Hypothalamus (tissue), 51 donors: ENCODE measurements at places on chromosomes 3 and 15.

- no peak for DNase-seq
These were observed 68.8 kb upstream of the TMEM115 start for GRCh38 chr3:50428007-50428633.

DNA sequence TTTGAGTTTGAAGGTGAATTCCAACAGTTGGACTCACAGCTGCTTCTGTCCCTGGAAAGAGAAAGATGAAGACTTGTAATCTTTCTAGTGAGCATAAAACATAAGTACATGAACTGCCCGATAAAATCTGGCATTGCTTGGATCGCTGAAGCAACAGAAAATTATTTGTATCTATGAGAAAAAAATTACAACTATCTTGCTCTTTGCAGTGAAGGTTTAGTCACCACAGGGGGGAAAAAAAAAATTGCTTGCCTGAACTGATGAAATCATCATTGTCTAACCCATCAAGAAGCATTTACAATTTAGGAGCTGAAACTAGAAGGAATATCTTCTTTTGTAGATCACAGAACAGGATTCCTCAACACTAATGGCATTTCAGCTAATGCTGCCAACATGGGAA lies 20.0 kb downstream of the TMEM207 start:
- DNase-seq = no peak

DNA sequence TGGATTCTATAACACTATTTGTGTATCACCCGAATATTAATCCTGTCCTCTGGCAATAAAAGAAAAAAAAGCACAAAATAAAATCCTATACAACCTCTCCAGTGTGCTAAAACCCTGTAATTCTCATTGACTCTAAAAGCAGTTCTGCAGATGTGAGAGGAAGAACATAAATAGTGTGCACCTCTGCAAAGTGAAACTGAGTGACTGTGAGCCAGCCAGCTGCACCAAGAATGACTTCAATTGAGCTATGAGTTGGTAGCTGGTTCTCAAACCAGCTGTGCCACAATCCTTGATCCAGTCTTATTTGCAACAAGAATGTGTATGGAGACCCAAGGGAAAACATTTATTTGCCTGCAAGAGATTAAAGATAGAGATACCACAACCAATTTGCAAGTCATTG lies 31.2 kb upstream of the COL8A1 start:
- DNase-seq = no peak

- DNase-seq = no peak
These were observed 209.4 kb downstream of the RPLP1 start for GRCh38 chr15:69661871-69662644.

DNA sequence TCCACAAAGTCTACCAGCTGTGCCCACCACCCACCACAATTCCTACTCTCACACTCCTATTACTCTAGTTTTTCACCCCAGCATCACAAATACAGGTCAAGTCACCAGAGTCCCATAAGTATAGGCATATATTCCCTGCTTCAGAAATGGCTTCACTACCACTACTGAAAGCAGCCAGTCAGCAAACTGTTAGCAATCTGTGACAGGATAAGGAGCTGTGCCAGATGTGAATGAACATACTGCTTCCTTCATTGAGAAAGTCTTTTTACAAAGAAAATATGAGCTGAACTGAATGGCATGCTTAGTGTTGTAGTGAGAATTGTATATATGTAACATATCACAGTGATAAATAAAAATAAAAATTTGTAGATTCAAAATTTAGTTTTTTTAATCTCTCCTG lies 76.8 kb downstream of the C3orf85 start:
- no peak for DNase-seq

DNA sequence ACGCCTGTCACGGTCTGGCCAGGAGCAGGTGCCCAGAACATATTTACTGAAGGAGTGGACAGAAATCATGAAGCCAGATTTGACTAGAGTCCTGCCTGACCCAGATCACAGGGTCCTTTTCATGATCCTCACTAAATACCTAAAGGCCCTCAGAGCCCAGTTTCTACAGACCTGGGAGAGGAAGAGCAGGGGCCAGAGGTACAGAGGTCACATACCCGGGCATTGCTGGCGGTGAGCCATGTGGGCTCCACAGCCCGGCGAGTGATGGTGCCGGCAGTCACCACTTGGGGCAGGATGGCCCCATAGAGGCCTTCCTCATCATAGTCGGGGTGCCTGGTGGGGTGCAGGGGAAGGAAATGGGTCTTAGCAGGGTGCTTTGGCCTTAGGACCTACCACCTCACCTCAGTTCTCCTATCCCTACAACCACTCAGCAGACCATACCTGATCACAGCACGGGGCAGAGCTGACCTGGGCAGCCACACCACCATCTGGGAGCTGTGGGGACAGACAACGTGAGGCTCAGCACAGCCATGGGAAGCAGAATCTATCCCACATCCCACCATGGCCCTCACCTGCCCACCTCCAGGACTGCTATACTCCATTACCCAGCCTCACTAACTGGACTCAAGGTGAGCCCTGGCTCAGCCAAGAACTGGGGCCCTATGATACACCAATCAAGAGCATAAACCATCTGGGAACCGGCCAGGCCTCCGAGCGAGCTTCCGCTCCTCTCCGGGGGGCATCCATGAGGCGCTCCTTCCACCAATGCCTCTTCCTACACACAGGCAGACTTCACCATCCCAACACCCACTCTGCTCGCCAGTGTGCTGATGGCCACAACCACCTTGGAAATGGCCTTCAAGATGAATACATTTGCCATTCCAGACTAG lies 12.9 kb downstream of the POLG start:
- DNase-seq = no peak

DNA sequence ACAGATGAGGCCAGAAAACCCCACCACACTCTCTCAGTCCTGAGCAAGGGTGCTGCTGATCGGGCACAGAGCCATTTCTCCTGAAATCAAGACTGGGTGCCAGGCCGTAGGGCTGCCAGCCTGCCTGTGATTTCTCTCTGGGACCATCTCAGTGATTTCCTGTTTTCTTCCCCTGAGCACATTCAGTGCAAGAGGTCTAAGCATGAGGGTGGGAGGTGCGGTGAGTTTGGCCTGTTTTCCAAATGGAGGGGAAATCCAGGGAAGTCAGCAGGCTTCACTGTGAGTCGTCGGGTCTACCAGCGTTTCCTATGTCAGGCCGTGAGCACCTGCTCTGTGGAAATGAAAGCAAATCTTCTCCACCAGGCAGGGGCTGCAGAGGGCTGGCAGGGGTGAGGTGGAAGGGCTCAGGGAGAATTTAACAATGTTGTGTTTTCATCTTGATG lies 82.3 kb downstream of the ST6GAL1 start:
- DNase-seq = no peak

DNA sequence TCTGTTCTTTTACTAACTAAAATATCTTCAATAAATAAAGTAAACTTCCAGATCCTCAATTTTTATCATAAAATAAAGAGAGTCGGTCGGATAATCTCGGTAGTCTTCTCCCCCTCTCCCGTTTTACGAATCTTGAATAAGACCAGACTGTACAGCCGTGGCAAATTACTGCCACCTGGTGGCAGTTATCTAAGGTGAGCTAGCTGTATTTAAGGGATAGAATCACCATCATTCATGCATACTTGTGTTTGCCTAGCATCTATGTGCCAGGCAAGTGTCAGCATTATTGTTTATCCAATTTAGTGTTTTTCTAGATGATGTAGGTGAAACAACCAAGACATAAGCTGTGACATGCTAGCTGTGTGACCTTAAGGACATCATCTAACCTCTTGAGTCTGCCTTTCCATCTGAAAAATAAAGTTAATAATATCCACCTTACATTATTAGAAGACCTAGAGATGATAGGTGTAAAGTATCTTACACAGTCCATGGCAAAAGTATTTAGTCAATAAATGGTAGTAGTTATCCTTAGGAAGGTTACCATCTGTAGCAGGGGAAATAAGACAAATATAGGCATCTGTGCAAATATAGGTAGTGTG lies 21.3 kb downstream of the DUT start:
- peak; percentile 32 for DNase-seq

- DNase-seq = no peak
These were observed 131.0 kb upstream of the CBLB start for GRCh38 chr3:105999856-106000255.

GRCh38 chr3:150747886-150748683 lies 14.9 kb downstream of the SIAH2 start:
- DNase-seq = no peak

DNA sequence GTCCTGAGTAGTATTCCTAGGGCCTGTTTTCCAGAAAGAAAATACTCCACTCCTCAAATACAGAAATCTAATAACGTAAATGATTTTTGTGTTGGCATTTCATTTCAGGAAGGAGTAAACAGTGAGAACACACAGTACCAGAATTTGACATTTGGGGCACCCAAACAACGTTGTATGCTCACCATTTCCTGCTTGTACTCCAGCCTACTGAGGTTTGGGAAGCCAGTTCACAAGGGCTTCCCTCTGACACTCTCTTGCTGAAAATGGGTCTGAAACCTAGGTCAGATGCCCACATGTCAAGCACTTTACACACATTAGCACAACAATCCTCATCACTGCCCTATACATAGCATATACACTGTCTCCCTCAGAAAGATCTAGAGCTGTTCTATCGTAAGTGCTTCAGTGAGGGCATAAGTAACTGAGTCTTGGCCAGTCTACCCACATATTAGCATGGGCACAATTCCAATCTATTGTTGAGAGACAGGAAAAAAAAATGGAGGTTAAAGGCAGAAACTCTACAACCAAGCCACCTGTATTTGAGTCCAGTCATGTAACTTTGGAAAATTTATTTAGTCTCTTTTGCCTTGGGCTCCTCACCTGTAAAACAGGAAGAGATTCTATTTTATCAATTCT lies 43.5 kb upstream of the RSL24D1 start:
- no peak for DNase-seq

DNA sequence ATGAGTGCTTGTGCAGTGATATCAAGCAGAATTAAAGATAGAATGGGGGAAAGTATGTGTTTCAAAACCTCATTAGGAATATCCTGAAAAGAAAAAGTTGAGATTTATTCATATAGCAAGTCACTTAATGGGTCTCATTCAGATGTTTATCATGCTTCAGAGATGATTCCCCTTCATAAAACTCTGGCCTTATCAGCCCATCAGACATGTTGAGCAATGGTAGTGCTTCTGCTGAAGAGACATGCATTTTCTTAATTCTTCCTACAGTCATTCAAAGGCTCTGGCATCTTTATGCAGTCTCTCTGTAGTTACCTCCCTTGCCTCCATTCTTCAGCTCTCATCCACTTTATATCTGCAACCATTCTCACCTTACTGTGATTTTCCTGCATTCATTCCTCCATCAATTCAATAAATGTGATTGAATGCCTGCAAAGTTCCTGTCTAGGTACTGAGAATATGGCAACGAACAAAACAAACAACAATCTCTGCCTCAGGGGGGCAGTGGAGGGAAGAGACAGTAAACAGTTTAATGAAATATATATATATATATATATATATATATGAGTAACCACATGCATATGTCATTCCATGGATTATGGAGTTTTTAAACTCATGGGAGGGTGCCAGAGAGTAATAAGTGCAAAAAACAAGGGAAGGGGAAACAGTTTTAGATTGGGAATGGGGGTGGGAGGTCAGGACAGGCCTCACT lies 138.5 kb downstream of the NECTIN3 start:
- DNase-seq = no peak

DNA sequence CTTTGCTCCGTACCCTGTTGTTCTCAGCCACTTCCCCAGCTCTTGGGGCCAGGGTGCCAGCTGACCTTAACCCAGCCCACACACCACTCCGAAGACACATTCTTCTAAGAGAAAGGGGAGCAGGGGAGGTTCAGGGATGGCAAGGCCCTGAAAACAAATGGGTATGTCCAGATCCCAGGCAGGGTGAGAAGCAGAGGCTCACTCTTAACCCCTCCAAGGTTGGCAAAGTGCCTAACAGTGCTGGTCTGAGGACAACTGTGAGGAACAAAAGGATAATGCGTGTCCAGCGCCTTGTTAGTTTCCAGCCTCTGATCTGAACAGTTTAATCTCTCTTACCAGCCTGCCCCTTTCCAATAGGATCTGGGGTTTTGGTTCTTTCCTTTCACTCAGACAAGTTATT lies 1.5 kb downstream of the TMEM44 start:
- DNase-seq = no peak

- no peak for DNase-seq
These were observed 450.0 kb downstream of the NSUN3 start for GRCh38 chr3:94512876-94513275.

- DNase-seq = no peak
These were observed 4.4 kb upstream of the ZNF589 start for GRCh38 chr3:48236531-48236930.

- DNase-seq = no peak
These were observed 7.2 kb upstream of the MAP4 start for GRCh38 chr3:48023377-48023776.
